ENCODE measurements at places on chromosomes 12 and 14.
A peak's percentile ranks its signal among the peaks of the same experiment; 100 is the strongest.

DNA sequence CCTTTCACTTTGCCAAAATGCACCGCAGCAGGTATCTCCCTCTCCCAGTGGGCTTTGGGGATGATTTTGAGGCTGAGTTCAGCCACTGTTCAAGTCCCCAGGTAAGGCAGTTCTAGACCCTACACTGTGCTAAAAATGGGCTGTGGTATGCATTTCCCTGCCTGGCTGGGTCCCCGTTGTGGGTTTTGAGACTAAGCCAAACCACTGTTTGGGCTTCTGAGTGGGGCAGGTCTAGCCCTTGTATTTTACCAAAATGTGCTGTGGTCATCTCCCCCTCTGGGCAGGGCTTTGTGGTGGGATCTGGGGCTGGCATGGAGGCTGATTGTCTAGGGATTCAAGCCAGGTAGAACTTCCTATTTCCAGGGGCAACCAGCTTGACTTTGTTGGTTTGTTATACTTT, 13.6 kb upstream of the OR4Q3 start:
- DNase-seq, result no peak

- DNase-seq, result peak; percentile 46
These were observed 32.8 kb downstream of the MIA2 start for GRCh38 chr14:39266525-39266870.

DNA sequence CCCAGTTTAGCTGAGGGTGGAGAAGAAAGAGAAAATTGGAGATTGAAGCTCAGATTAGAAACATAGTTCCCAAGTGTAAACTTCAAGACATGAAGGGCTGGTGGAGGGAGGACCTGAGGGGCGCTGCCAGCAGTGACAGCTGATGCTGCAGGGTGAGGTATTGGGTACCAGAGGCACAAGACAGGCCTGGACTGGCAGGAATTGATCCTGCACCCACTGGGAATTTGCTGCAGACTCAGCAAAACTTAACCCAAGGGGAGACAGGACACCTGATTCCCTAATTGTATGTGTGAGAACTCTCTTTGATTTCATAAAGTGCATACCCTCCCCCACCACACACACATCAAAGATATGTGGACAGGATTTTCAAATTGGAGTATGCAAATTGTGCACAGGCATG, 11.6 kb downstream of the PTPRR start:
- no peak for DNase-seq

DNA sequence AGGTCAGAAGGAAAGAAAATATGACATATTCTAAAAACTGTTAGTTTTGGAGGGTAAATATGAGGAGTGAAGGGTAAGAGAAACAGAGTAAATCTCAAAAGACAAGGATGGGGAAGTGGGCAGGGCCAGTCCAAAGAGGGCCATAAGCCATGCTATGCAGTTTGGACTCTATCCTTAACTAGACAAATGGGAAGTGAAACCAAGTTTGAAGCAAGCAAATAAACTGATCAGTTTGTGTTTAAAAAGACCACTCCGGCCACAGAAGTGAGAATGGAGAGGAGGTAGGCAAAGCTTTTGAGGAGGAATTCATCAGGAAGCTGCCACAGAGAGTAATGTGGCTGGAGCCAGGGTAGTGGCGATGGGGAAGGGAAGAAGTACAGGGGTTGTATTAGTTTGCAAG, 37.5 kb upstream of the DAAM1 start:
- no peak for DNase-seq

DNA sequence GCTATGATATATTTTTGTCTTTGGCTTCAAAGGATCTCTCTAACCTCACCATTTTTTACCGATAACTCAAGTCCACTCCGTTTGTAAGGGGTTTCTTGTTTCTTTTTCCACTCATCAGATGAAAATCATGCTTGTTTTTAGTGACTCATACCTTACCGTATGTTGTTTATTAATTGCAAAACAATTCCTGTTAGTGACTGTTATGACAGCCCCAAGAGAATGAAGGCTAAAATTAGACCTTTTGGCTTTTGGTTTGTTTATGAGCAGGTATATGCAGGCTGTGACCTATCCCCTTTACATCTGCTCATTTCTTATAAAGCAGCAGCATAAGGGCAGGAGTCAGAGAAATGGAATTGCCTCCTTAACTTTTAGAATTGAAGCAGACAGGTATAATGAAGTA, 319.8 kb downstream of the CEP128 start:
- DNase-seq, result no peak
